ENCODE measurements at places on chromosomes 2 and 18. TPM values are rescaled to one million over a fixed set of nuclear protein-coding genes. Genes with fewer than 3 reads are reported as not detected.

The PIK3C3 gene
- total RNA-seq, result 58.8 TPM

The GKN1 gene
- 2.0 TPM for total RNA-seq

The TCF23 gene
- not detected for total RNA-seq

The NDUFV2 gene
- total RNA-seq, result 52.9 TPM

The CABLES1 gene
- 3.2 TPM for total RNA-seq

The NXPH2 gene
- 17.2 TPM for total RNA-seq

The SRSF7 gene
- 86.5 TPM for total RNA-seq

The KCNK3 gene
- 4.2 TPM for total RNA-seq

The COL5A2 gene
- 21.4 TPM for total RNA-seq

The REG1A gene
- total RNA-seq, result not detected

The FAM237A gene
- total RNA-seq, result not detected
